ELR (cell line): ENCODE measurements at places on chromosomes 2 and 18.
A peak's percentile ranks its signal among the peaks of the same experiment; 100 is the strongest.

DNA sequence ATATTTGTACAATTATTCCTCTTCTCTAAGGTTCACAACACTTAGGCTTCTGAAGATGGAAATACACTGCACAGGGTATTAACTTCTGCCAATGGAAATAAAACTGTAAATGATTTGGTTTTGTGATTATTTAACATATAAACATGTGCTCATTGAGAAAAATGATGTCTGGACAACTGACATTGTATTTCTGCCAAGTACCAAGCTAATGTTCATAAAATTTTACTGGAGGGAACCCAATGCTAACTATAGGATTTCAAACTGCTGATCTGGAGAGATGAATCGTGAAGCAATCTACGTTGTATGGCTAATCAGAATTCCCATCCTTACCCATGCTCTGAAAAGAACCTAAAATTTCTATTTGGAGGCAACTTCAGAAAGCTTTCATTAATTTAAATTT is 279.7 kb downstream of the NRXN1 start:
- DNase-seq = no peak

- no peak for DNase-seq
Observed at GRCh38 chr2:16632598-16632997, 33.0 kb downstream of the CYRIA start.

- DNase-seq = peak; percentile 13
Observed at GRCh38 chr2:100615471-100615870, 52.7 kb downstream of the PDCL3 start.

DNA sequence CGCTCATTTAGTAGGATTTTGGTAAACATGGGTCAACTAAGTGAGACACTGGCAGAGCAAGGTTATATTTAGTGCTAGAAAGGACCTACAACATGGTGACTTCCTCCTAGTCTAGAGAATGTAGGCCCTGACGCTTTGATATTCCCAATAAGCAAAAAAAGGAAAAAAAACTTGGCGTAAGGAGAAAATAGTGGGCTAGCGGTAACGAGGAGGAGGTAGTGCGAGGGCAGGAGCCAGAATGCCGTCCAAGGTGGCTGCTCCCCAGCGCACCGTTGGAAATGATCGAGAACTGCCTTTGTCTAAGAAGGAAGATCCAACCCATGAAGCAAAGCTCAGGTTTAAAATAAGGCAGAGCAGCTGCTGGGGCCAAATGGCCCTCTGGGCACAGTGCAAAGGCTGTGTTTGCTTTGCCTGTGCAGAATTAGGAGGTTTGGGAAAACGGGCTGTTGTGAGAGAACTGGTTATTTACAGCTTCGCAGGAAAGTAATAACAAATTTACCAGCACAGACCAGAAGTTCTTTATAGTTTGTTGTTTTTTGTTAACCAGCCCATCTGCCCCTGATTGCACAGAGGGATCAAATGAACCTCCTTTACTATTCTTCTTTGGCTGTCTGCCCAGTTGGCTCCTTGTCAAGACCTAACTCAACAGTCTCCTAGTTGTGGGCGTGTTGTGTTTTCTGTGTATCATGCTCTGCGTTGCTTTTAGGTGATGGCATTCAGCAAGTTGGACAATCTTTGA is 86.6 kb downstream of the ITGB1BP1 start:
- peak; percentile 52 for DNase-seq

DNA sequence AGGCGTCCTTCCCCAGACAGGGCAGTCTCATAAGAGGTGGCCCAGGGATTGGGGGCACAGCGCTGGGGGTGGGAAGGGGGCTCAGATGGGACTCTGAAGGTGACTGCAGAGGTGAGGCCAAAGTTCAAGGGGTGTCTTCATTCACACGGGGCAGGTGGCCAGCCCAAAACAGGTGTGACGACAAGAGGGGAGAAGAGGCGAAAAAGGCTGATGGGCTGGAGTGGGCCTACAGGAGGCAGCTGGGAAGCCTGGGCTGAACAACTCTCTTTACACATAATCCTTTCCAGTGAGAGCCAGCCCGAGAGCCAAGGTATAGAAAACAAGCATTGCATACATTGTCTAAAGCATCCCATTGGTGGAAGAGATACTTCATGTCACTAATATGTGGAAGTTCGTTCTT is 130.9 kb upstream of the ASB18 start:
- DNase-seq = no peak

DNA sequence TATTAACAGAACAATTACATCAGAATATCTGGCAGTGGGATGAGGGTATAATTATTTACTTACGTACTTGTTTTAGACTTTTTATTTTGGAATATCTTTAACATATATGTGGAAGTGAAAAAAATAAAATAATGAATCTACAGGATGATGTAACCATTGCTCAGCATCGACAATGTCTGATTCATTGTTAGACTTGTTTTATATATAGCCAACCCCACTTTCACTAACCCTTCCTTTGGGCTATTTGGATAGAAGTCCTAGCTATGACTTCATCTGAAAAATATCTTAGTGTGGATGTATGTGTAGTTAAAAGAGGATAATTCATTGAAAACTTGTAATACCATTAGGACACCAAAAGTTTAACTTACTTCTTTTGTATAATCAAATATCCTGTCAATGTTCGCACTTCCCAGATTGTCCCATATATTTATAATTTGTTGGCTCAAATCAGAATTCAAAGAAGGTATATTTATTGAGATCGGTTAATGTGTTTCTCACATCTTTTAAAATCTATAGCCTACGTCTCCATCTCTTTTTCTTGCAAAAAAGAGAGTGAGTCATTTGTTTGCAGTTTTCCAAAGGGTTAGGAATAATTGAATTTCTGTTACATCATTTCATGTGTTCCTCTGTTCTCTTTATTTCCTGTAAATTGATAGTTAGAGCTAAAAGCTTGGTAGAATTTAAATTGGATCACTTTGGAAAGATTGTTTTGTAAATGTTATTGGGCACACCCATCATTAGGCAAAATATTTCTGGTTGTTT is 506.1 kb upstream of the FAM98A start:
- DNase-seq = peak; percentile 90

GRCh38 chr2:229380101-229380625 is 109.1 kb upstream of the PID1 start:
- no peak for DNase-seq

DNA sequence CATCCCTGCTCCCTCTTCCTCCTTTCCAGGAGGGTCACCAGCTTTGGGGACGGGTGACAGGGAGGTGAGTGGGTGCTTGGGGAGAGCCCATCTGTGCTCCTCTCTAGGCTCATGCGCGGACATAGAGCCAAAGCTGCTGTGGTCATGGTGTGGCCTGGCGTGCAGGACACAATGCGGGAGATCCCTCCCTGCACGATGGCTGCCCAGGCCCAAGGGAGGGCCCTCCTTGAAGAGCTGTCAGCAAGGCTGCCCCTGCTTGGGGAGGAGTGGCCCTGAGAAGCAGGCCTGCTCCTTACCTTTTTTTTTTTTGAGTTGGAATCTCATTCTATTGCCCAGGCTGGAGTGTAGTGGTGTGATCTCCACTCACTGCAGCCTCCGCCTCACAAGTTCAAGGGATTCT is 111.4 kb downstream of the DYSF start:
- no peak for DNase-seq

DNA sequence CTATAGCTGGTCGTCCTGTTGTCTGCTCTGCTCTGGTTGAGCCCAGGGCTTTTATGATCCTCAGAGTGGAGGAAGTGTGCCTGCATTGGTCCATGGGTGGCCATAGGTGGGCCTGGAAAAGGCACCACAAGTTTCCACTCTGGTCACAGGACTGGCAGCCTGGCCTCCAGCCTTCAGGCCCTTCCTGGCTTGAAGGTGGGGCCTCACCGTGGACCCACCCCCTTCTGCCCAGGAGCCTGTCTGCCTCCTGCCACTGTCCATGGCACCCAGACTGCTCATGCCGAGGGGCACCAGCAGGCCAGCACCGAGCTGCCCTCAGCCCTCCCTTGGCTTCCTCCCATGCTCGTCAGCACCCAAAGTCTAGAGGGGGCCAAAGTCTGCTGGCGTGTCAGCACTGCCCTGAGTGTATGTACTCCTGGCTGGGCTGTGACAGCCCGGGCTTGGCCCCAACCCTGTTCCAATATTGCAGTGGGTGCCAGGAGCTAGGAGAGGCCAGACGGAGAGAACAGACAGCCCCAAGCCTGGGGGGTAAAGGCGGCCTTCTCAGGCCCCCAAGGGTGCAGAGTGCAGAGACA is 529.4 kb downstream of the DCC start:
- DNase-seq = no peak

DNA sequence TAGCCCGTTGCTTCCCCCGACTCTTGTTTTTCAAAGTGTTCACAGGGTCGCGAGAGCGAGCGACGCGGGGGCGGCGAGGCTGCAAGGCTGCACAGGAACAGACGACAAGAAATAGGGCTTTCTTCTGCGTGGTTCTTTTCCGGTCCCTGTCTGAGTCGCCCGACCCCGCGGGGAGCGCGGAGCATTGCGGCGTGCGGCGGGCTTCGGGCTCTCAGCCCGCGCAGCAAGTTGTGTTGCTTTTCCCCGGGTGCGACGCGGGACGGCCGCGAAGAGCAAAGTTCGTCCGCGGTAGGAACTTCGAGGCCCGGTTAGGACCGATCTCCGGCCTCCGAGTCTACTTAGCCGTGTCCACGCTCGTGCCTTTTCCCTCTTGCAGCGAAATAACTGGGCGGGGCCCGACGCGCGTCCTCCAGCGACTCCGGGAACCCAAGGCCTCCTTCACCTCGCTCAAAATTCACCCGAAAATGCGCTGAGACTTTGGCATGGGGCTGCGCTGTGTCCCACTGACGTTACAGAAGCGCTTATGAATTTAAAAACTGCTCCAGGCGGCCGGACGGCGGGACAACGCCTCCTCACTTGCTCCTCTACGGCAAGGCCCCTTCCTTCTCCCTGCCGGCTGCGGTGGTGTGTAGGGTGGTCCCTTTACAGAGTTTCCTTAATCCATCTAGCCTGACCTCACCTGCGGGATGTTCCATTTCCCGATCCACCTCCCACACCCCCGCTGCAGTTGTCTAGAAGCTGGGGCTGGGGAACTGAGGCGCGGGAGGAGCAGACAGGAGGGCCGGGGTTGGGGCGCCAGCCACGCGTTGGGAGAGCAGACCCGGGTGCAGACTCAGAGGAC is 1.5 kb upstream of the BCL2L11 start:
- no peak for DNase-seq

DNA sequence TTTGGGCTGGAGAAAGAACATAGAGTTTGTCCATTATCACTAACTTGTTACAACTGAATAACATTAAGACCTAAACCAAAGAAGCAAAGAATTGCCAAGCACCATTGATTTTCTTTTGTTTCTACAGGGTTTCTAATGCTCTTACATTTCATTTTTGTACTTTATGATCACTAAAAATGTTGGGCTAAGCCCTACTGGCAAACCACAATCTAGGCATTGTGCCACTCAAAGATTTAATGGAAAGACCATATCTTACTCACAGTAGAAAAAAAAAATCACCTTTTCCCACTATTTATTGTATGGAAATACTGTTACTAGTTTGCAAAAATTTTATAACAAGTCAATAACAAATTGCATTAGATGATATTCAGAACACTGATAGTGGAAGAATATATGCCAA is 447.4 kb upstream of the PKDCC start:
- no peak for DNase-seq

DNA sequence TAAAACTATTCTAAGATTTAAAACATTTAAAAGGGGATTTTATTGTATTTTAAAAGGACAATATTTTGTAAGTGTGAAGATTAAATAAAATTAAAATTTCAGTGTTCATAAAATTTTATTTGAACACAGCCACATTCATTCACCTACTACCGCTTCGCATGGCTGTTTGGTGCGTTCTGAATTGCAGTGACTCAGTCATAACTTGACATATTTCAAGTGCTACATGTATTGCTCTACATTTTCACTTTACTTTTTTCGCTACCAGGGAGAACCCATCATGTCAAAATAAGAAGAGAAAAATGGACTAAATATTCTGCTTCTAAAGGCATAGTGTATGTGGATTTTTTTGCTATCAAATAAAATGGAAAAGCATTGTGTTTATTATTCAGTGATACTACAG is 8.7 kb downstream of the PTH2R start:
- DNase-seq = no peak

- DNase-seq = peak; percentile 86
Observed at GRCh38 chr2:96977631-96978195, 8.7 kb downstream of the FAM178B start.

- peak; percentile 51 for DNase-seq
Observed at GRCh38 chr2:66576561-66577320, 141.8 kb downstream of the MEIS1 start.

- DNase-seq = no peak
Observed at GRCh38 chr2:143844986-143845385, 674.9 kb downstream of the ZEB2 start.

DNA sequence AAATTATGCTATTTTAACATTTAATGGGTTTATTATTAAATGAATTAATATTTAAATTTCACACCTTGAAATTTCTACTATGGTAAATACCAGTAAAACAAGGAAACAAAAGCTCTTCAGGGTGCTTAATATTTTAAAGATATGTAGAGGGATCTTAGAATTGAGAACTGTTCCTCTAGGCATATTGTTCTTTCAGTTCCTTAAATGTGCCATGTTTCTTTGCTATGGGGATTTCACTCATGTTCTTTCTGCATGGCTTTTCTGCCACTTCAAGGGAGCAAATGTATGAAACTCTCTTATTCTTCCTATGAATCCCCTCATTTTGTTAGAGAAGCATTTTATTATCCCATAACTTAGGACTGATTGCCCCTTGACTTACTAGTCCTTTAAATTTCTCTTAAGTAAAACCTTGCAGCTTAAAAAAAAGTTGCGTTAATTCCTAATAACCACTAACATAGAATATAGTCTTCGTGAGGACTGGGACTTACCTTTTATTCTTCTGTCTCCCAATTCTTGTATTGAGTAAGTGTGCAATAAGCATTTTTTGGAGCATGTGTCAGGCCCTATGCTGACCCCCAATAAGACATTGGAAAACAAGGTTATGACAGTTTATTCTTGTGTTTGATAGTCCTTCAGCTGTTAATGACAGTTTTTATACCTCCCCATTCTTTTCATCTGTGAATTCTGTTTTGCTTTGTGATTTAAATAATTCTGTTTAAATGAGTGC is 95.7 kb downstream of the BIRC6 start:
- DNase-seq = no peak

DNA sequence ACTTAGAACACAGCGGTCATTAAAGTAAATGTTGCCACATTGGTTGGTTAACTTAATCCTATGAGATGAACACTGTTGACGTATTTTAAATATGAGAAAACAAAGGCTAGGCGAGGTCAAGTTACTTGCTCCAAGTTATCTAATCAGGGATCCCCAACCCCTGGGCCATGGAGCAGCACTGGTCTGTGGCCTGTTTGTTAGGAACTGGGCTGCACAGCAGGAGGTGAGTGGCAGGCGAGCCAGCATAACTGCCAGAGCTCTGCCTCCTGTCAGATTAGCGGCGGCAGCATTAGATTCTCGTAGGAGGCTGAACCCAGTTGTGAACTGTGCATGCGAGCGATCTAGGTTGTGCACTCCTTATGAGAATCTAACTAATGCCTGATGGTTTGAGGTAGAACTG is 878.9 kb downstream of the CPS1 start:
- no peak for DNase-seq

- no peak for DNase-seq
Observed at GRCh38 chr2:134315471-134315870, 61.6 kb downstream of the MGAT5 start.

- no peak for DNase-seq
Observed at GRCh38 chr2:24659862-24660261, 133.3 kb downstream of the PTRHD1 start.
